CD8-positive, alpha-beta memory T cell (primary cell): ENCODE measurements at places on chromosomes 7 and 10. TPM values are rescaled to one million over a fixed set of nuclear protein-coding genes. Genes with fewer than 3 reads are reported as not detected.

DNA sequence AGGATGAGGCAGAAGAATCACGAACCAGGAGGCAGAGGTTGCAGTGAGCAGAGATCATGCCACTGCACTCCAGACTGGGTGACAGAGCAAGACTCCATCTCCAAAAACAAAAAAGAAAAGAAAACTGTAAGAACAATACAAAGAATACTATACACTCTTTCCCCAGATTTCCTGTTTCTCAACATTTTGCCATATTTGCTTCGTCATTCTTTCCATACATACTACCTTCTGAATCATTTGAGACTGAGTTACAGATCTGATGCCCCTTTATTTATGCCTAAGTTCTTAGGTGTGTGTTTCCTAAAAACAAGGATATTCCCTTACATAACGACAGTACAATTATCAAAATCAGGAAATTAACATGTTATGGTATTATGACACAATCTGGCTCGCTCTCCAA lies 168.4 kb upstream of the CELF2 start:
- H3K36me3 ChIP-seq: no peaks in the 10 kb centered on the region
- DNase-seq: no peak

GRCh38 chr7:133940368-133940767 lies 186.8 kb upstream of the LRGUK start:
- no peak for DNase-seq
- no peaks in the 10 kb centered on the region for H3K27me3 ChIP-seq
- no peak overlapping the region for H3K4me3 ChIP-seq
- no peaks in the 10 kb centered on the region for H3K4me1 ChIP-seq
- H3K36me3 ChIP-seq: peaks cover 3% of the 10 kb centered on the region
- no peak overlapping the region for H3K27ac ChIP-seq

Gene SLC26A5
- not detected for total RNA-seq

- H3K4me1 ChIP-seq: peaks cover 33% of the 10 kb centered on the region
- no peaks in the 10 kb centered on the region for H3K27me3 ChIP-seq
- H3K27ac ChIP-seq: no peak overlapping the region
- H3K4me3 ChIP-seq: no peak overlapping the region
- no peaks in the 10 kb centered on the region for H3K36me3 ChIP-seq
- no peak for DNase-seq
Measured at GRCh38 chr10:129059977-129060376, 407.1 kb upstream of the MGMT start.

DNA sequence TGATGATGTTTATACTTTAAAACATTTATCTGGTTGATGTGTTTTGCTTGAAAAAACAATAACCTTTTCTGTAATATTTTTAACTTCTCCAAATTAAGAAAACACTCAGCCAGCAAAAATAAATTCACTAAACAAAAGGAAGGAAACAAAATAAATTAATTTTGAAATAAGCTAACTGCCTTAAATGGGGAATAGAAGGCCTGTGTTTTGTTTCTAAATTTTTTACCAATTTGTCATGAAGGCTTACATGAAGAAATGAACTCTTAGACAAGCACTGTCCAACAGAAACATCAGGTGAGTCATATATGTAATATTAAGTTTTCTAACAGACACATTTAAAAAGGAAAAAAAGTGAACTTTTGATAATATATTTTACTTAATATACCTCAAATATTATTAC lies 68.5 kb downstream of the LRRN3 start:
- no peaks in the 10 kb centered on the region for H3K27me3 ChIP-seq
- H3K4me1 ChIP-seq: no peaks in the 10 kb centered on the region
- H3K4me3 ChIP-seq: no peak overlapping the region
- DNase-seq: no peak

DNA sequence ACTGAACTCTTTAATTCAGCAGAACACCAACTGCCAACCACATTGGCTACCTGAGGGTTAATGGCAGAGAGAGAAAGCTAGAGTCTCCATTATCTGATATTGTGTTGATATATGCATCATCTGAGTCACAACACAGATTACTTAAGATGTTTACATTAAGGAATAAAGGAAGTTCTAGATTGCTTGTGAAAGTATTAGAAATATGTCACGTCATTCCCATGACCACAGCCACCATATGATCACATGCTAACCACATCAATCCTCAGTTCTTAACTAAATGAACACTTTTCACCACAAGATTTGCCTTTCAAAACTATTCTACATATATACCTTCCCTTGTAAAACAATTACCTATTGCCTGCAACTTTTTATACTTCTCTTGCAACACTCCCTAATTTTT lies 337.9 kb downstream of the FGFR2 start:
- no peaks in the 10 kb centered on the region for H3K4me1 ChIP-seq
- no peaks in the 10 kb centered on the region for H3K36me3 ChIP-seq
- H3K27ac ChIP-seq: no peak overlapping the region
- DNase-seq: no peak
- H3K27me3 ChIP-seq: no peaks in the 10 kb centered on the region

DNA sequence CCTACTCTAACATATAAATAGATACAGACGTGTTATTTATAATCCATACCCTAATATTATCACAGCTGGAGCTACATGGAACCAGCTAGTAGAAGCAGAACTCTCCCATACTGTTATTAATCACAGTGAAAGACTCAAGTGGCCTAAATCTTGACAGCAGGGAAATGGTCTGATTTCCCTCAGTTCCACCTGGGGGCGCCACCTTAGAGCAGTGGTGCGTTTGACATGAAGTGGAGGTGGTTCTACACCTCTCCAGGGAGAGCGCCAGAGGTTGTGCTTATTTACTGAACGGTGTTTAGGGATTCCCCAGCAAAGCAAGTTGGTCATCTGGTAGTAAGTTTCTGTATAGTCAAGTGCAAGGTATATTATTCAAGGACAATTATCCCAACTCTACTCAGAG lies 17.6 kb downstream of the DNTT start:
- no peaks in the 10 kb centered on the region for H3K36me3 ChIP-seq
- no peak overlapping the region for H3K27ac ChIP-seq
- H3K27me3 ChIP-seq: peaks cover 6% of the 10 kb centered on the region
- no peak overlapping the region for H3K4me3 ChIP-seq
- no peaks in the 10 kb centered on the region for H3K4me1 ChIP-seq

- no peak for DNase-seq
- no peak overlapping the region for H3K4me3 ChIP-seq
- H3K27ac ChIP-seq: no peak overlapping the region
- no peaks in the 10 kb centered on the region for H3K36me3 ChIP-seq
- H3K27me3 ChIP-seq: no peaks in the 10 kb centered on the region
Measured at GRCh38 chr10:58220769-58221451, 46.8 kb downstream of the IPMK start.

GRCh38 chr10:14421941-14422340 lies 91.2 kb upstream of the FRMD4A start:
- no peak overlapping the region for H3K4me3 ChIP-seq
- no peak overlapping the region for H3K27ac ChIP-seq
- no peaks in the 10 kb centered on the region for H3K27me3 ChIP-seq
- no peaks in the 10 kb centered on the region for H3K36me3 ChIP-seq
- H3K4me1 ChIP-seq: no peaks in the 10 kb centered on the region

DNA sequence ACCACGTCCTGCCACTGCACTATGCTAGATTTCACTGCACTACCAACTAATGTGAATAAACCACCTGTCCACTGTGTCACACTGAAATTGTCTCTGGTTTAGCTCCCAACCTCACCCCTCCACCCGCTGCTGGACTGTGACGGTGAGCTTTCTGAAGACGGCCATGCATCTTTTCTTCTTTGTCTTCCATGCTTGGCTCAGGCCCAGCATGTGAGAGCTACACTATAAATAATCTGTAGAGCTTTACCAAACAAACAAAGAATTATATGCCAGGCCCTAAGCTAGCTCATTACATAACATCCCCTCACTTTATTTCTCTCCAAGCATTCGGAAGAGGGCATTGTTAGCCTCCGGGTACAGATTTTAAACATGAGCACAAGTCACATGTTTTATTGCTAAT lies 633.2 kb downstream of the TNS3 start:
- no peak for DNase-seq
- H3K27ac ChIP-seq: no peak overlapping the region
- no peaks in the 10 kb centered on the region for H3K36me3 ChIP-seq

GRCh38 chr7:112116894-112117293 lies 89.3 kb downstream of the DOCK4 start:
- H3K4me3 ChIP-seq: no peak overlapping the region
- H3K27me3 ChIP-seq: no peaks in the 10 kb centered on the region
- no peaks in the 10 kb centered on the region for H3K36me3 ChIP-seq
- no peaks in the 10 kb centered on the region for H3K4me1 ChIP-seq
- DNase-seq: no peak

Gene NUTM2D
- 2.6 TPM for total RNA-seq

DNA sequence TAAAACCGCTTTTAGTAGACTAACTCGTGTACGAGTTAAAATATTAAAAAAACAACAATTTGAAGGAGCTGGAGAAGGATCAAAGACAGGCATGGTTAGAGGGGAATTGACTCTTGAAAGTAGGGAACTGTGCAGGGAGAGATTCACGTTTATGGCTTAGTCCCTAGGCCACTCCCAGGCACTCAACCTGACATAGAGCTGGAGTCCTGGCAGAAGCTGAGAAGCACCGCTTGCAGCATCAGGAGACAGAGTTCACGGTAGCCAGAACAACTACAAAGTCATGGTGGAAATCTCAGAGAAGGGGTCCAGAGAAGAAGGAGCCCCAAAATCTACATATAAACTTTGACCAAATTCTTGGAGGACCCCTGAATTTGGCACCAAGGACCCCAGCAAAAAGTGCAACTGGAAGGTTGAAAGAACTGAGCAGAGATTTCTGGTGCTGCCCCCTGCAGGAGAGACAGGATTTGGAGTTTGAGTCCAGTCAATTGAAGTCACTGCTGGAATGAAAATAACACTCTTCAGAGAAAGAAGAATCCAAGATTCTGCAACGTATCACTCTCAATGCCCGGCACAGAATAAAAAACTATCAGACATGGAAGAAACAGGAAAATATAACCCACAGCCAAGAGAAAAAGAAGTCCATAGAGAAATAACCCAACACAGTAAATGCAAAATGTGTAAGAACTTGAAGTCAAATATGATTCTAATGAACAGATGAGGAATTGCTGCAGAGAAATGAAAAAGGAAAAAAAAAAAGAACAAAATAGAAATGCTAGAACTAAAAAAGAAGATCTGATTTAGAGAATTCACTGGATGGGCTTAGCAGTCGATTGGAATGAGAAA lies 493.3 kb upstream of the PODXL start:
- no peak overlapping the region for H3K27ac ChIP-seq
- no peak overlapping the region for H3K4me3 ChIP-seq
- no peak for DNase-seq
- no peaks in the 10 kb centered on the region for H3K36me3 ChIP-seq
- H3K4me1 ChIP-seq: no peaks in the 10 kb centered on the region

Gene TRIM50
- total RNA-seq: not detected

DNA sequence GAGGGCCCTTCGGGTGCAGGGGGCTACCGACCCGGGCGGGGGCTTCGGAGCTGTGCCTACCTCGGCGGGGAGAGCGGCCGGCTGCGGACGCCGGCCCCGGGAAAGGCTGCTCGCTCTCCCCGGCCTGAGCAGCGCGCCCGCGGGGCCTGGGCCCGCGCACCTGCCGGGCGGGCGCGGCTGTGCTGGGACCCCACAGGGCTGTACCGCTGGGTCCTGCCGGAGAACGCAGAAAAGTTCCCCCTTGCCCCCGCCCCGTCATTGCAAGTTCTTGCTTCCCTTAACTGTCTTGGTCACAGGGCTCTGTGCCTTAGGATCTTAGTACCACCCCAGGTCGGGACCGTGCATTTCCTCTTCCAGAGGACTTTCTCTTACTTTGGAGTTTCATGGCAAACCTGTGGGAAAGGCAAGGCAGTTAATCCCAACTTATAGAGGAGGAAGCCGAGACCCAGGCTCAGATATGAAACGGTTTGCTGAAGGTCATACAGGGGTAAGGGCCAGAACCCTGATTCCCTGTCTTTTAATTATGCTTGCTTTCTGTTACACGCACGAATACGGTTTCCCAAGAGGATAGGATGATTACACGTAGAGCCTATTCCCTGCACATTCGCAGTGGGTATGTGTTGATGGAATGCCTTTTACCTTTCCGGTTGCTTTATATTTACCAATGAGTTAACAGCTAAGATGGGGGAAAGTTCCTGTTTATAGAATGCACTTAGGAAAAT lies 652 bp downstream of the PCGF5 start:
- H3K27me3 ChIP-seq: no peaks in the 10 kb centered on the region
- peaks cover 6% of the 10 kb centered on the region for H3K36me3 ChIP-seq
- peak overlapping the region; percentile 83 for H3K27ac ChIP-seq

- no peak overlapping the region for H3K4me3 ChIP-seq
- no peaks in the 10 kb centered on the region for H3K27me3 ChIP-seq
- no peaks in the 10 kb centered on the region for H3K36me3 ChIP-seq
- peaks cover 12% of the 10 kb centered on the region for H3K4me1 ChIP-seq
- no peak for DNase-seq
Measured at GRCh38 chr10:87799860-87800259, 18.2 kb downstream of the ATAD1 start.

DNA sequence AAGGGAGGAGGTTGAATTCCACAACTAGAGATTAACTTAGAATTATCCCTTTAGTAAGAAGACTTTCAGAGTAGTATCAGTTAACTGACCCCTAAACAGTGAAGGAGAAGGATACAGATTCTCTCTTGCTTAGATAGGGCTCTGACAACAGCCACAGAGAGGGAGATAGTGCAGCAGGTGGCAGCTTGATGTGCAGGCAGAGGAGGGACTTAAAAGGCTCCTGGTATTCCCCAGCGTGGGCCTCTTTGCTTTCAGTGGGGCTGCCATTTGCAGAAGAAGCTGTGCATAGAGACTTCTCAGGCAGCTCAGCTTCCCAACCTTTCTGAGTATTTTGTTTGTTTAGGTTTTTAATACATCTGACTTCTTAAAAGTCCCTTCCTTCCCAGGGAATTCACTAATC lies 16.0 kb downstream of the FZD1 start:
- no peak for DNase-seq
- H3K27me3 ChIP-seq: no peaks in the 10 kb centered on the region
- no peaks in the 10 kb centered on the region for H3K36me3 ChIP-seq

Gene MBL2
- total RNA-seq: not detected

Gene VOPP1
- 65.6 TPM for total RNA-seq

- H3K4me1 ChIP-seq: no peaks in the 10 kb centered on the region
- H3K27me3 ChIP-seq: no peaks in the 10 kb centered on the region
- H3K27ac ChIP-seq: no peak overlapping the region
Measured at GRCh38 chr7:106183952-106184351, 71.8 kb upstream of the SYPL1 start.

GRCh38 chr10:61183967-61184366 lies 240.0 kb upstream of the RHOBTB1 start:
- no peak for DNase-seq
- H3K27me3 ChIP-seq: no peaks in the 10 kb centered on the region
- H3K36me3 ChIP-seq: no peaks in the 10 kb centered on the region
